ENCODE measurements at places on chromosomes 1 and 21. TPM values are rescaled to one million over a fixed set of nuclear protein-coding genes. Genes with fewer than 3 reads are reported as not detected.

Gene CYYR1
- not detected for total RNA-seq

Gene ADSS2
- total RNA-seq: 62.5 TPM

Gene NSUN4
- total RNA-seq: 12.3 TPM

Gene FCN3
- total RNA-seq: not detected

Gene LCE2A
- total RNA-seq: not detected

Gene AUNIP
- total RNA-seq: 8.0 TPM

Gene MYOG
- not detected for total RNA-seq

Gene PRAMEF7
- total RNA-seq: not detected

Gene REN
- total RNA-seq: not detected

Gene CSMD2
- not detected for total RNA-seq

Gene GUK1
- 147 TPM for total RNA-seq

Gene E2F2
- total RNA-seq: 2.5 TPM

All from A549 treated with CORT108297 at 1 μM for 4 hours (cell line).